Kidney glomerular epithelial cell (primary cell): ENCODE measurements at places on chromosomes 3 and 15.

- DNase-seq = no peak
These were observed 22.0 kb downstream of the TGFBR2 start for GRCh38 chr3:30628205-30628900.

DNA sequence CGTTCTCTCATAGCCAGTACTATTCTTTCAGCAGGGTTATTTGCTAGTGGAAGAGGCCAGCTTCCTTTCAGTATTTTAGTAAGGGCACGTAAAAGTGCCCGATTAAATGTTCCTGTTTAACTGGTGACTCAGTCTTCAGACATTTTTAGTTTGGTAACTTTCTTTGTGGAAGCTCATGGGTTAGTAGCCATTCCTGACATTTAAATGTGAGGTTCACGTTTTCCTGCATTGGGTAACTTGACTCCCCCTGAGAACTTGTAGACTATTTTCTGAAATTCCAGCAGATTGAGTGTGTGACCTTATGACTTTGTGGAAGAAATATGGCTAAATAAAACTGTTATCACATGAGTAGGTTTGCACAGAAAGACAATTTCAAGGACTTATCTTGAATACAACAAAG is 16.9 kb downstream of the ABHD2 start:
- peak; percentile 68 for DNase-seq

DNA sequence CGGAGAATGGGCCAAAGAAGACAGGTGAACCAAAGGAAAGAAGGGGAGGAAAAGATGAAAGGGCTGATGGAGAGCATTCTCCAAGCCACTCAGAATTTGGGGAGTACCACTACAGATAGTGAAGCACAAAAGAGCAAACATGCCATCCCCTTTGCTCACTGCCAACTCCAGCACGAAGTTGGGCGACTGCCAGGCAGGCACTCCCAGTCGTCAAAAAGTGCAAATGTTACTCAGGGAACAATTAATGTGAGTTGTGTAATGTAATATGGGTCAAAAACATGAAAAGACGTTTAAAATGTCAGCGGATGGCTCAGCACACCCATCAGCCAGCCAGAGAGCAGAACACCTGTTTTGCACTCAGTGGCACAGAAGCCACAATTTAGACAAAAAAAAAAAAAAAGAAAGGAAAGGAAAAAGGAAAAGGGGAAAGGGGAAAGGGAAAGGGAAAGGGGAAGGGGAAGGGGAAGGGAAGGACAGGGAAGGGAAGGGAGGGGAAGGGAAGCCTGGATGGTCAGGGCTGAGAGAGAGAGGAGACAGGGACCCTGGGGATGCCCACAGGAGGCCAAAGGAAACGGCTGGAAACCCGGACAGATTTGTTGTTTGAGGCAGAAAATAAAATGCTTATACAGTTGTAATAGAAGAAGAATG is 82.7 kb downstream of the COL8A1 start:
- peak; percentile 64 for DNase-seq

- no peak for DNase-seq
These were observed 55.9 kb upstream of the MEF2A start for GRCh38 chr15:99509686-99510461.

- DNase-seq = no peak
These were observed 4.1 kb downstream of the LRCH3 start for GRCh38 chr3:197795200-197795599.

DNA sequence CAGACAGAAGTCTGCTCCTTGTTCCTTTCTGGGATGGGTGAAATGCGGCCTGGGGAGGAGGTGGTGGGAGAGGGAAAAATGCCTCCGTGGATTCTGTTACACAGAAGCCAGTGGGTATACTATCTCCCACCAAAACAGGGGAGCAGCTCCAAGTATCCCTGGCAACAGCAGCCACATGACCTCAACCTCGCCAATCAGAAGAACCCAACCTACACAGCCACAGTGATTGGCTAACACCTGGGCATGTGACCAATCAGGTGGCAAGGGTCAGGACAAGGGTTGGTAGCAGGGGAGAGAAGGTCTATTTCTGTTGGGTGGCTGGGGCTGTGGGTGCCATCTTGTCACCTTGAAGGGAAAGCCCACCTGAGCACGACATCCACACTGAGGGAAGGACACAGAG is 9.1 kb upstream of the ACAD9 start:
- no peak for DNase-seq

GRCh38 chr15:47773143-47773542 is 55.8 kb downstream of the SEMA6D start:
- DNase-seq = peak; percentile 33

DNA sequence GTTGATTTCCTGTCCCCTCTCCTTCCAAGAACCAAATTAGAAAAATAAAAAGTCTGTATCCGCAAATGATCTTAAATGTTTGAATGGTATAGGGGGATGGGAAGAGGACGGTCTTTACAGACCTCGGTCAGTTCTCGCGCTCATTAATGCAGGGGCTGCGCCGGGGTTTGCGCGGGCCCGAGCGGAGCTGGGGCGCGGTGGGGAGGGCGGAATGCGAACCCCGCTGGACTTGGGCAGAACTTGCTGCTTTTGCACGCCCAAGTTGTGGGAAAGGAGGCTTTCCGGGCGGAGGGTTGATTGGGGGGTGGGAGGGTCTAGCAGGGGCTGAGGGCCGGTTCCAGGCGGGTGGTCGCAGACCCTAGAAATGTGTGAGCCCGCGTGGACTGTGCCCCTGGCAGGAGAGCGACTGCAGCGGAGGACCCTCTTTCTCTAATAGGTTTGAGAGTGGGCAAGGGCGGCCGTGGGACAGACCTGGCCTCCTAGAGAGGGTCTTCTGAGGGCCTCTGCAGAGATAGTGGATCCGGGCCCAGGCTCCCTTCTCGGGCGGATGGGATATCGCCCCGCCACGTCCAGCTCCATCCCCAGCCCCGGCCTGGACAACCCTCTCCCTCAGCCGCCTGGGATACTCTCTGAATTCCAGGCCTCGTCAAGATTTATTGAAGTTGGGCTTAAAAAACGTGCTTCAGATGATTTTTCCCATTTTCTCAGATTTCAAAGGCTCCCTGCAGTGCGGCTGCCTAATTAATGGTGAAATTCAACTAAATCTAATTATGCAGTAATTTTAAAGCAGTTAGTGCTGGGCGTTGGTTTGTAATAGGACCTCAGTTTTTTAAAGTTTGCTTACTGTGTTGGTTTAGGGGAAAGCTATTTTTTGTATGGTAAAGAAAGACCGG is 11.3 kb downstream of the NR2F2 start:
- DNase-seq = no peak

DNA sequence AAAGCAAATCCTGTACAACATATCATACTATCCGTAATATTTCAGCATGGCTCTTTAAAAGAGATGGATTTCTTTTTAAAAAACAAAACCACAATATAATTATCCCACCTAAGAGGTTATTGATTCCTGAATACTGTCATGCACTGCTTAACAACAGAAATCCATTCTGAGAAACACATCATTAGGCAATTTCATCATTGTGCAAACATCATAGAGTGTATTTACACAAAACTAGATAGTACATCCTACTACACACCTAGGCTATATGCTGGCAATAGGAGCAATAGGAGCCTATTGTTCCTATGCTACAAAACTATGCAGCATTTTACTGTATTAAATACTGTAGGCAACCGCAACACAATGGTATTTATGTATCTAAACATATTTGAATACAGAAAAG is 242.0 kb downstream of the NEK10 start:
- peak; percentile 34 for DNase-seq

GRCh38 chr3:195186041-195186709 is 84.8 kb downstream of the XXYLT1 start:
- no peak for DNase-seq

GRCh38 chr15:67692573-67692972 is 132.7 kb upstream of the SKOR1 start:
- no peak for DNase-seq

DNA sequence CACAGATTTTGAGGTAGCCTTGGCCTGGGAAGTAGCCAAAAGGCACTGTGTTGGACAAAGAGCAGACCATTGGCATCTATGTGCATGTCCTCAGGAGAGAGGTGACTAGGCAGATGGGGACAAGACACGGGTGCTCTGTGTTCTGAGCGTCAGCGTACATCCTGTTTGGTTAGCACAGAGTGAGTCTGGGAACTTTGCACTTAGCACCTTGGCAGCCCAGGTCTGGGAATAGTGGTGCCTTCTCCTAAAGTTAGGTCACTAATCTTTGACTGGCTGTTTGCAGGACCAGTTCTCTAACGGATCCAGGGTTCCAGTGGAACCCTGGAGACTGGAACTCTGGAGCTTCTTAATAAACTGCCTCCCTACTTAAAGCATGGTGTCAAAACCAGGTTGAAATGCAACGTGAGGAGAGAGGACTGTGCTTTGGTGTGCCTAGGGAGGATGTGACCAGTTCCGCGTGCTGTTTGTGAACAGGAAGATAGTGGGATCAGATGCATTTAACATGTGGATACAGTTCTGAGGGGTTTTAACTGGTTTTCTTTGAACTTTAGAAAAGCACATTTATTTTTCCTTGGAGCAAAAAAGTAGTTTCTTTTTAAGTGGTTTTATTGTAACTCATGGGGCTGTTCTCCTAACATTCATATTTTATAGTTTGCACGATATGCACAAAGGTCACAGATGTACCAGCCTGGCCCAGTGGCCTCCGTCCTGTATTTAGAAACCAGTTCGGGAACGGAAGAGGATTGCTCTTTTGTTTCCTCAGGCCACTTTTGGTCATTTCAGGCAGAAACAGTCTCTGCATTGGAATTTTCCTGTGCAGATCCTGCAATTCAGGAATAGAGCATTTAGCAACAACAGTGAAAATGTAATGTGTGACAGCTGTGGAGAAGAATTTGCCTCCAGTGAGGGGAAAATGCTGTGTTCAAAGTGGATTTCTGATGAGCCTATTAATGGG is 48.8 kb downstream of the ABHD2 start:
- no peak for DNase-seq

GRCh38 chr3:128282380-128283196 is 129.3 kb downstream of the EEFSEC start:
- DNase-seq = no peak

GRCh38 chr3:13539292-13539638 is 9.7 kb upstream of the FBLN2 start:
- no peak for DNase-seq

DNA sequence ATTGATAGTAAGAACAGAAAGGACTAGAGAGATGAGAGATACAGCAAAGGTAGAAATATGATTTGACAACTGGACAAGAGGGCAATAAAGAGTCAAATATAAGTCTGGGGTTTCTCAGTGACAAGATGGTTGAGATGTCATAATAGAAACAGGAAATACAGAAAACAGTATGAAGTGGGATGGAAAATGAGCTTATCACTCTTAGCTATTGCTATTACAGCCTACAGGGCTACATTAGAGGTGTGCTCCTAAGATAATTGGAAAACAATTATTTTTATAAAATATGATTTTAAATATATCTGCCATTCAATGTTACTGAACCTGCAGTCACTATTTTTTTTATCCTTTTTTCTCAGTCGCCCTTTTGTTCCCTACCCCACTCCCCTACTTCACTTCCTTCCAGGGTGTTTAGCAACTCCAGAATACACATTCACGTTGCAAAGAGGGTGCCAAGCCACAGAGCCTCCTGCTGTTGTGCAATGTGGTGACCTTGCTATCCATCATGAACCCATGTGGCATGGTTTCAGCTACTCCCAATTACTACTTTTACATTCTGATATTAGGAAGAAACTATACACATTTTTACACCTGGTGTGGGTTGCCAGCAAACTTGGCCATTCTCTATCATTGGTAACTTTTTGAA is 6.0 kb downstream of the NRG4 start:
- DNase-seq = no peak

DNA sequence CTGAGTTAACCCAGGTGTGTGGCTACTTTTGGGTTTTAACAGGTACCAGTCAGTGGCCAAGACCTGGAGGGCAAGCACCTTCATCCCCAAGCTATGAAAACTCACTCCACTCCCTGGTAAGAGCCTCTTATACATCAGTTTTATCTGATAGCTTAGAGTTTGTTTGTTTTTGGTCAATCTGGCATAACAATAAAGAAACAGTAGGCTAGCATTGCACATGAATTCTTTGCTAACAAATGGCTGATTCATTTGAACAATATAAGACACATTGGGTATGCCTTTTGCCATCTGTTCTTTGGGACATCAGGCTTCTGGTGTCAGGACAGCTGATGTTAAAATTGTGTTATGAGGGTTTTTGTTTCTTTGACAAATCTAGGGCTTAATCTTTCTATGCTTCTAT is 125.0 kb upstream of the CGNL1 start:
- DNase-seq = no peak

DNA sequence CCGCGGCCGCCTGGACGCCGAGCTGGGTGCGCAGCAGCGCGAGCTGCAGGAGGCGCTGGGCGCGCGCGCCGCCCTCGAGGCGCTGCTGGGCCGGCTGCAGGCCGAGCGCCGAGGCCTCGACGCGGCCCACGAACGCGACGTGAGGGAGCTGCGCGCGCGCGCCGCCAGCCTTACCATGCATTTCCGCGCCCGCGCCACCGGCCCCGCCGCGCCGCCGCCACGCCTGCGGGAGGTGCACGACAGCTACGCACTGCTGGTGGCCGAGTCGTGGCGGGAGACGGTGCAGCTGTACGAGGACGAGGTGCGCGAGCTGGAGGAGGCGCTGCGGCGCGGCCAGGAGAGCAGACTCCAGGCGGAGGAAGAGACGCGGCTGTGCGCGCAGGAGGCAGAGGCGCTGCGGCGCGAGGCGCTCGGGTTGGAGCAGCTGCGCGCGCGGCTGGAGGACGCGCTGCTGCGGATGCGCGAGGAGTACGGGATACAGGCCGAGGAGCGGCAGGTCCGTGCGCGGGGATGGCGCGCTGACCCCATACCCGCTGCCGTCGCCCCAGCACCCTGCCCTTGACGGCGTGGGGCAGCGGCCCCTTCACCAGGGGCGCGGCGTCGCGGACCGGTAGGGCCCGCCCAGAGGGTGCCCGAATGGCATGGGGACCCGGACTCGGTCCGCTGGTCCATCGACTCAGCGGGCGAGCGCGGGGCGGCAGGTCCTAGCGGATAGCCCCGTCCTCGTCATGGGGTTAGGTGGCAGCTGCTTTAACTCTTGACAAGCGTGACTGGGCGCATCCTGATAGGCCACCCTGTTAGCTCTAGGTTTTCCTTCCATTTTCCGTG is 848 bp downstream of the SYNM start:
- DNase-seq = peak; percentile 13

DNA sequence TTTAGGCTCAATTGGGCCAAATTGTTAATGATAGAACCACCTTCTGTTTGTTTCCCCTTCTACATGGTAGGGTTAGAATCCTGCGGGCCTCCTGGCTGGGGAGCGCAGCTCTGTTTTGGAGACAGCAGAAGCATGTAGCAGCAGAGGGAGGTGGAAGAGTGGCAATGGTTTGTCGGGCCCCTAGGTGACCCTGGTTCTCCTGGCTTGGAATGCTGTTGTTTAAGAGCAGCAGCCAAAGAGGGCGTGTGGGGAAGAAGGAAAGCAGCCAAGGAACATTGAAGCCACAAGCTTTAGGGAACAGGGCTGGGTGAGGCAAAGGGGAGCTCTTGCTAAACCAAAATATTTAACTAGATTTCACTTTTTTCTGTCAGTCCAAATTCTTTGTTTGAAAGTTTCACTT is 213.7 kb upstream of the NR2E3 start:
- DNase-seq = no peak
